ENCODE measurements at places on chromosomes 4 and X. TPM values are rescaled to one million over a fixed set of nuclear protein-coding genes. Genes with fewer than 3 reads are reported as not detected.

Gene JADE1
- total RNA-seq, result 18.3 TPM

Gene FAM53A
- total RNA-seq, result 0.95 TPM

Gene CCDC110
- not detected for total RNA-seq

Gene GPR78
- total RNA-seq, result not detected

Gene FAM149A
- 1.3 TPM for total RNA-seq

Gene UBL4A
- total RNA-seq, result 68.9 TPM

Gene FGFBP1
- 3.1 TPM for total RNA-seq

Gene VEGFC
- 11.9 TPM for total RNA-seq

All from A549 treated with GW870086 at 1 μM for 4 hours (cell line).